ENCODE measurements at places on chromosomes 2 and 18.

DNA sequence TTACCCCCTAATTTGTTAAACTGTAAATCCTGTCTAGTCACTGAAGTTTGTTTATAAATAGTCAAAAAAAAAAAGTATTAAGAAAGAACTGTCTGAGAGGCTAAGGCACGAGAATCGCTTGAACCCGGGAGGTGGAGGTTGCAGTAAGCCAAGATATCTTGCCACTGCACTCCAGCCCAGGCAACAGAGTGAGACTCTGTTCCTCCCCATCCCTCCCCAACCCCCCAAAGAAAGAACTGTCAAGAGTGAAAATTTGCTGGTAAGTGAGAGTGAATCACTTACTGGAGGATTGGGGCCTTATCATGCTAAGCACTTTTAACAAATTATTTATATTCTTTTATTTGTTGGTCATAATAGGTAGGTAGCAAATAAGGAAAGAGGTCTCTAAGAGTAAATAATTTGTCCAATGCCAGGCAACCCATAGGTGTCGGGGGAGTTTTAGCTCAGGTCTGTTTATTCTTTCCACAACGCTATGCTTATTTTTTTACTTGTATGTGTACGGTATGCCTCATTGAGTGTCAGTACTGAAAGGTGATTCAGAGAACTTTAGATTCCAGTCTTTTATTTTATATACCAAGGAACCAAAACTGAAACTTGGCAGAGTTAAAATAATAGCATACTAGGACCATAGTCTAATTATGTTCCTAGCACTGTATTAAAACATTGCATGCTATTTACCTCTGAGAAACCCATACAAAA is 2.5 kb downstream of the TAF4B start:
- no peak for DNase-seq

DNA sequence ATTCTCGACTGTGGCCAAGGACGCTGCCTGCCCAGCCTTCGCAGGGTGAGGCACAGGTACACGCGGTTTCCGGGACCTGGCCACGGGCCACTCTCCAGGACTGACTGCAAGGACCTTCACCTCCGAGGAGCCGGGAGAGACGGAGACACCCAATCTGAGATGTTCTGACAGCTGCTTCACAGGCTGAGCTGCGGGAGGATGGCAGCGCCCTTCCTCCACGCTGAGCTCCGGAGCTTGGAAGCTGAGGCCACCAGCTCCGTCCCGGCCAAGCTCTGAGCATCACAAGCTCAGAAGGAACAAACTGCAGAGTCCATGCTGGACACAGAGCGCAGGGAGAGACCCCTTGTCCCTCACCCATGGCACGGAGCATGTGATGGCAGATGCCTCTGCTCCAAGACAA is 71.1 kb upstream of the CTDP1 start:
- no peak for DNase-seq

DNA sequence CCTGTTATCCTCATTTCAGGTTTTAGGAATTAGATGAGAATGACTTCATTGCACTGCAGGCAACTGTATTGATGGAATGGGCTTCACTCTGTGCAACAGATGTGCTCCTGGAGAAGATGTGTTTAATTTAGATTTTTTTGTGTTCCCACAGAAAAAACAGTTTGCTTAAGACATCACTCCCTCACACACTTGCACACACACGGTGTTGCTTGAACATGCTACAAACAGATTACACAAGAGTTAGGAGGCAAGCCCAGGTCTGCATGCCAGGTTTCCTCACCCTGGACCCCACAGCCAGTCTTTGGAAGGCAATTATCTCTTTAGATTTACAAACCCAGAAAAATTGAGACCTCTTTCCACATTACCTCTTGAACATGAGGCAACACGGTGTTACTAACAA is 93.7 kb upstream of the KLHL29 start:
- no peak for DNase-seq

- DNase-seq: no peak
These were observed 19.3 kb downstream of the TGFA start for GRCh38 chr2:70534183-70534836.

DNA sequence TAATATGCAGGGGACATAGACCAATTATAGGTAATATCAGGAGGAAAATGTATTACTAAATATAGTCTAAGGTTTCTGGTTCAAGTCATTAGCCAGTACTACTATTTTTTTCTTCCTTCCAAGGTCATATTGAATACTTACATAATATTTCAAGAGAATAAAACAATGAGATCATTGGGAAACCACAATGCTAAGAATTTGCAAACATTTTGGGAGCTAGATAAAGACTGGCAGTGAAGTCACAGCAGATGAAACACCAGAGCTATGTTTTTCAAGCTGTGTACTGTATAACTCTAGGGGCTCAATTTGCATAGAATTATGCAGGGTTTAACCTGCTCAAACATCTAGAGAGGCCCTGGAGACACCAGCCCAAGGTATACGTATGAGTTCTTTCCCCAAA is 80.5 kb upstream of the KCNH7 start:
- no peak for DNase-seq

DNA sequence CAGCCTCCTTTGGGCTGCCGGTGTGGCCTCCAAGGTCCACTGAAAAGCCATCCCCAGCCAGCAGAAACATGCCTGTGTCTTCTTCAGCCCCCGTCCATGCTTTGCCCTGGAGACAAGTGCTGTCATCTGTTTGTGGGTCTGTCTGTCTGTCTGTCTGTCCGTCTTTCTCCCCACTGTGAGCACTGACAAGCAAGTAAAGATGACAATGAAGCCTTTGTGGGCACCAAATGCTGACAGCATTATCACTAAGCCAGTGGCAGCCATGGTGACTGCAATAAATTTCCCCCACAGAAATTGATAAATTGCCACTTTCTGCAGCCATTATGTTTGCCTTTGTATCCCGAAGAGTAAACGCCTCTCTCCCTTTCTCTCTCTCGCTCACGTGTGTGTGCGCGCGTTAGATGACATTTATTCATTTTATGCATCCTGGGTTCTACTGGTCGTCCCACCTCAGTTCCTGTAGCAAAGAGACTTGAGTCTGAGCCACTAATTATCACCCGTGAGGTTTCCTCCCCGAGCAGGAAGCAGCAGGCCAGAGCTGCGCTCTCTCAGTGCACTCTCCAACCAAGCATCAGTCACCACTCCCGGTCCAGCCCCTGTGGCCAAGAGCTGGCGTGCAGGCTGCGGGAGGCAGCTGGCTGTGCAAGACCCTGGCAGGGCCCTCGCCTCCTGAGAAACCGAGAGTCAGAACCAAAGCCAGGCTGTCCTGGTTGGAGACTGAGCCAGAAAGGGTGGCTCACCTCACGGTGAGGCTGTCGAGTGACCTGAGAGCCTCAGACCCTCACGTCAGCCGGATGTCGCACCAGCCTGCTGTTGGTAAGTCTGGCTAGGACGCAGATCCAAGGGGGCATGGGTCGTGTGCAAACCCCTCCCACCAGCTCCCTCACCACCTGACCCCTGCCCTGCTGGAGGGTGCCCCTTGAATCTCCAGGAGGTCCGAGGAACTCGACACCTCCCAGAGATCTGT is 6.9 kb downstream of the STEAP3 start:
- DNase-seq: no peak

GRCh38 chr2:207480521-207481040 is 49.2 kb upstream of the CREB1 start:
- no peak for DNase-seq

GRCh38 chr2:225510796-225511195 is 111.3 kb downstream of the NYAP2 start:
- no peak for DNase-seq

DNA sequence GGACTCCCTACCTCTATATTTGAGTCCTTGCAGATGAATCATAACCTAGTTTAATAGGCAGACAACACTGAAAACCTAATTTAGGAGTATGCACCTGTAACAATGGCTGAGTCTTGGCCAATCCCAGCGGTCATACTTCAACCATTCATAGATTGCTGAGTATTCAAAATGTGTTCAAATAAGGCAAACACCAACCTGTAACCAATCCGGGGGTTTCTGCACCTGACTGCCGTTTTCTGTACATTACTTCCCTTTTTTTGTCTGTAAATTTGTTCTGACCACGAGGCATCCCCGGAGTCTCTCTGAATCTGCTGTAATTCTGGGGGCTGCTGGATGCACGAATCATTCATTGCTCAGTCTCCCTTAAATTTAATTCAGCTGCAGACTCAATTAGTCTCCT is 338.6 kb downstream of the STK39 start:
- DNase-seq: no peak

DNA sequence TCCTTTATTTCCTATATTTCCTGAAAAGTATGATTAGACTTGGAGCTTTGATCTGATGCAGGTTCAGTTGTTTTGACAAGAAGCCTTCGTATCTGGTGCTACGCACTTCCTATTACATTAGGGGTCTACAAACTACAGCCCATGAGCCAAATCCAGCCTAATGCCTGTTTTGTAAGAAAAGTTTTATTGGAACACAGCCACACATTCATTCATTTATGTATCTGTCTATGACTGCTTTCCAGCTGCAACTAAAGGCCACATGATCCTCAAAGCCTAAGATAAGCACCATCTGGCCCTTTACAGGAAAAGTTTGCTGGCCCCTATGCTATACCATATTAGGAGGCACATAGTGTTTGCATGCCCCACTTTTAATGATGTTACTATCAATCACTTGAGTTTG is 26.0 kb downstream of the EIF2AK3 start:
- no peak for DNase-seq

- DNase-seq: no peak
These were observed 1.7 kb upstream of the LDLRAD4 start for GRCh38 chr18:13216711-13217465.

GRCh38 chr18:22676423-22676822 is 256.7 kb upstream of the RBBP8 start:
- no peak for DNase-seq

DNA sequence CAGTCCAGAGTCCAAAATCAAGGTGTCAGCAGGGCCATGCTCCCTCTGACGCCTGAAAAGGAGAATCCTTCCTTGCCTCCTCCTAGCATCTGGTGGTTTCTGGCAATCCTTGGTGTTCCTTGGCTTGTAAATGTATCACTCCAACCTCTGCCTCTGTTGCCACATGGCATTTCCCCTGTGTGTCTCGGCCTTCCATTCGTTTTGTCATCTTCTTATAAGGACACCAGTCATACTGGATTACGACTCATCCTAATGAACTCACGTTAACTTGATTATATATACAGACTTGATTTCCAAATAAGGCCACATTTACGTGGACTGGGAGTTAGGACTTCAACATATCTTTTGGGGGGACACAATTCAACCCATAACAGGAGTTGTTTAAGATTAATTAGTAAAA is 15.8 kb downstream of the PMAIP1 start:
- DNase-seq: no peak

- no peak for DNase-seq
These were observed 129.4 kb downstream of the SH3RF3 start for GRCh38 chr2:109258376-109258775.

DNA sequence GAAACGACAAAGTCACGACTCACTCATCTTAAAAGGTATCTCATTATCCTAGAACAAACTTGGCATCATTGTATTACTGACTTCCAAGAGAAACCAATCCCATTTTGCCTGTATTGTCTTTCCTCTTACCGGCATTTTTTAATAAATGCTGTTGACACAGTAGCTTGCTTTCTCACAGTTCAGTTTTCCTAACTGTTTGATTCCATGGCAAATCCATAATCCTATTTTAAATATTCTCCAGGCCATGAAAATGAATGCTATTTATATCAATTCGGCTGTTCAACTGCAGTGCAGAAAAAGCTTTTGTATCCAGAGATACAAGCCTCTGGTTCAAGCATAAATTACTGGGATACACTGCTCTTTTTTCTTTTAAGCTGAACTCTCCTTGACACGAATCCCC is 1241.9 kb downstream of the DPP10 start:
- no peak for DNase-seq

- DNase-seq: no peak
These were observed 1.3 kb upstream of the BAZ2B start for GRCh38 chr2:159617646-159618045.

DNA sequence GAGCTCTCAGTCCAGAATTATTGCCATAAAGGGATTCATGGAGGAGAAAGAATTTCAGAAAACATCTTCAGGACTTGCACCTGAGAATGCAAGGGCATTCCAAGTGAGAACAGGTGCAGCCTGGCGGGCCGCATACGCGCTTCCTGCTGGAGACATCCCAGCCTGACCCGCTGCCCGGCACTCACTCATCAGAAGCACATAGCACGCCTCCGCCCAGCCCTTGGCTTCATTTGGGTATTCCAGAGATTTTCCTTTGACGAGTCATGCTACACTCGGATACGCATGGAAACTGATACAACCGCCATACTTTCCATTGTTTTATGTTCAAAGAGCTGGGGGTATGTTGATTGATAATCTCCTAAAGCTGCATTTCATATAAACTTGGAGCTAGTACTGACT is 228.0 kb upstream of the ID2 start:
- DNase-seq: no peak

DNA sequence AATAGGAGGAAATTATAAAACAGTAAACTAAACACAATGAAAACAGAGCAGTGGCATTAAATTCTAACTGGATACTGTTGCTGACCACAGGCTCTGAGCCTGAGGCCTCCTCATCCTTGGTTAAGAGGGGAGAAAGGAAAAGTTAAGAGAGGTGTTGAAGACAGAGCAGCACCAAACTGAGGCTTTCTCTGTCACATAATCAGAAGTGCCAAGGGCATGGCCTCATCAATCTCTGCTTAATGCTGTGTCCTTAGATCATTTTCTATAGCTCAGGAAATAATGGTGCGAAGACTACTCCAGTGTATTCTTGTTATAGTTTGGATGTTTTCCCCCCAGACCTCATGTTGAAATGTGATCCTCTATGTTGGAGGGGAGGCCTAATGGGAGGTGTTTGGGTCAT is 160.9 kb upstream of the SLC1A4 start:
- no peak for DNase-seq

DNA sequence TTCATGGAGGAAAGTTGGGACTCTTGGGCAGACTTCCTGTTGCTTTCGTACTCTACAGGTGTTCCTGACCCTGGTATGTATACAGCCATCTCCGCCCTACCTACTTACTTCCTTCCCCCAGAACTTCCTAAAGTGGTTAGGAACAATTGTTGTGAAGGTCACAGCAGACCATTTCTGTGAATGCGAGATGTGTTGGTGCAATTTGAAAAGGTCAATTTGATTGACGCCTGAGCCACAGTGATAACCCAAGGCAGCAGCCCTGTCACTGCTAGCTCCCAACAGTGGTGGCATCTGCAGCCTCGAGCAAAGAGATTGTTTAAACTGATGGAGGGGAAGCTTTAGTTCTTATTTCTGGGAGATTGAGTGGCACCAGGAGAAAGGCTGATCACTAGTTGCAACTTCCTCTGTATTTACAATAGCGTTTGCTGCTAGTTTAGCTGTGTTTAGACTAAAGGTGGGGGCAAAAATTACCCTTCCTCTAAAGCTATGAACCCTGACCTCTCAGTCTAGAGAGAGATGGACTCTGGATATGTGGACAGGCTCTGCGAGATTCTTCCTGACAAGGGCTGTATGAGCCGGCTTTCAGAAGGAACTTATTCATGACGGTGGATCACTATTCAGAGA is 78.3 kb upstream of the MAP4K3 start:
- DNase-seq: no peak

GRCh38 chr2:122007126-122007525 is 251.7 kb downstream of the TSN start:
- no peak for DNase-seq

GRCh38 chr2:37648331-37649011 is 23.0 kb downstream of the CDC42EP3 start:
- DNase-seq: no peak

GRCh38 chr2:240129311-240129710 is 6.8 kb downstream of the COPS9 start:
- no peak for DNase-seq

- DNase-seq: no peak
These were observed 223.4 kb downstream of the TFCP2L1 start for GRCh38 chr2:121061633-121062032.

- DNase-seq: no peak
These were observed 4.4 kb downstream of the CTIF start for GRCh38 chr18:48543228-48543627.

GRCh38 chr2:70720124-70720523 is 47.9 kb downstream of the ADD2 start:
- no peak for DNase-seq
